ENCODE measurements at places on chromosomes 7 and 10.

DNA sequence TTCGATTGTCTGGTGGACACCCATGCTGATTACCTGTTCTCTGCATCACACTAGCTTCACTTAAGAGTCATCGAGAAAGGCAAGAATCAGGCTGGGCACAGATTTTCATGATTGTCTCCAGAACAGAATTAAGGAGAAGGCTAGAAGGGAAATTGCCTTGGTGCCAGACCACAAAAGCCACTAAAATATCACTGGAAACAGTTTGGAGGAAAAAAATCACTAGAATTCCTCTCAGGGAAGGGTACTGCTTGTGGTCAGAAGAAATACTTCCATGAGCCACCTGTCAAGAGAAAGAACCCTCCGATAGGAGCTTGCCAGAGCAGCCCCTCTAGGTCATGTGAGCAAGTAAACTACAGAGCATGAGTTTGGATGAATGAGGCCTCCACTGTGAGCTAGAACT, 269.3 kb upstream of the TEX47 start:
- DNase-seq: no peak

DNA sequence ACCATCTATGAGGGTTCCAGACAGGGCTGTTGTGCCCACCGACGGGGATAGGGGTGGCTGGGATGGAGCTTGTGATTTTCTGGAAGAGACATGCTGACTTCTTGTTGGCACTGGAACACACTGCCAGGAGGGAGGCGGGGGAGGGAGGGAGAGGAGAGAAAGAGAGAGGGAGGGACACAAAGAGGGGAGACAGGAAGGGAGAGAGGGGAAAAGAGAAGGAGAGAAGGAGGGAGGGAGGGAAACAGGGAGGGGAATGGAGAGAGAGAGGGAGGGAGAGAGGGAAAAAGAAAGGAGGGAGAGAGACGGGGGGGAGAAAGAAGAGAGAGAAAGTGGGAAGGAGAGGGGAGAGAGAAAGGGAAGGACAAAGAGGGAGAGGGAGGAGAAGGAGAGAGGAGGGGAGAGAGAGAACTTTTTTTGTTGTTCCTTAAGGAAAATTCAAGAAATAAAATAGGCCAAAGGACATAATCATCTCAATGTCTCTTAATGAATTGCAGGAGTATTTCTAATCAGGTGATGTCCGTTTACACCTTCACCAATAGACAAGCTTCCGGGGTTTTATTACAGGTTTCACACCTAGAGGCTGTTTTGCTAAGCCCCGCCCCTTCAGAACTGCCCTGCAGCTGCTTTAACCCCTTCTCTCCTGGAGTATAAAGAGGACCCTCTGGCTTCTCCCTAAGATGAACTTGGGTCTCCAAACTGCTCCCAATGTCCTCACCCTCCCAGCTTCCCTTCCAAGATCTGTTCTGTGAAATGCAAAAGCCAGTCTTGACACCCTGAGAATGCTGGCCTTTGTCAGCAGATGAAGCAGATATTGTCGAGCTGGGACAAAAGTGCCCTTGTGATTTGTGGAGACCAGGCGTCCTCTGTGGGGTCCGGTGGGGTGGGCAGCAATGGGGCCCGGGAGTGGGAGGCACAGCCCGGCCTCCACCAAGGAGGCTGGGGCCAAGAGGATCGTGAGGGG, 82.0 kb upstream of the GTF2IRD1 start:
- DNase-seq: no peak

GRCh38 chr7:96558530-96558929, 151.1 kb downstream of the SEM1 start:
- DNase-seq: no peak

DNA sequence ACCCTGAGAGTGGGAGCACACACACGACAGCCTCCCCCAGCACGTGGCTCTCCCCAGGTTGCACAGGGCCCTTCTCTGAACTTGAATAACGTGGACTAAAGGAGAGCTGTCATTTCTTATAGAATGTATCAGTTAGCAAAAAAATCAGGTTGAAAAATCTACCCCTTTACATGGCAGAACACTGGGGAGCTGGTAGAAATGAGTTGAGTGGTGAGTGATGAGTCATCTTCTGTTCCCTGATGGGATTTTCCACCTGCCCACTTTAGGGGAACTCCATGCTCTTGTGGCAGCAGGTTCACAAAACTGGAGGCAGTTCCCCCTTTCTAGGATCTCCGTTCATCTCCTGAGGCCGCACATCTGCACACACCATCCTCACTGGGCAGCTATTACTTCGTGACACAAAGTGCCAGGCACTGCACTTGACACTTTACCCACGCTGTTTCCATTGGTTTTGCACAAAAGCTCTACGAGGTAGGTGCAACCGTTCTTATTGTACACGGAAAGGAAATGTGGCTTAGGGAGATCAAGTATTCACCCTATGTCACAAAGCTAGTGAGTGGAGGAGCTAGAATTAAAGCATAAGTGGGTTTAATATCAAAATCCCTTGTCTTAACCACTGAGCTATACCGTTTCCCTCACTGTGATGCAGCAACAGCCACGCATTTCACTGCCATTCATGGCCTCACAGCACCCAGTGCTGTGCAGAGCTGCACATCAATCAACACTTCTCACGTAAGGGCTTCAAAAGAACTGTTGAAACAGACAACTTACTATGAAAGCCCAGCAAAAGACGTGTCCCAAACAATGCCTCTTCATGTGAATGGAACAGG, 80.2 kb downstream of the RNF216 start:
- DNase-seq: peak; percentile 70

DNA sequence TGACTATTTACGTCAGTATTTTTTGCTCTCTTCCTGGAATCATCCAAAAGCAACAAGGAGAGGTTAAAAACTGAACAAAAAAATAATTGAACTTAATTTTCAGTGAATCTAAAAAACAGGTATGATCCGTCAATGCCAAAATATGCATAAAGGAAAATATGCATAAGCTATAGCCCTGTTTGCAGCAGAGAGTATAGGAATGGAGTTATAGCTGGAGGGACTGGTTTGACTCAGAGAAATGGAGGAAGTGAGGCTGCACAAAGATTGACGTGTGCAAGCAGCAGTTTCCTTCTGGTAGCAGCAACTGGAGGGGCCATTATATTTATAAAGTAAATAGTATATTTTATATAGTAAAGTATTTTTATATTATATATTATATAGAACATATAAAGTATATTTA, 37.1 kb downstream of the GNG11 start:
- no peak for DNase-seq
